Inflammatory macrophage treated with lipopolysaccharide for 4 hours (primary cell): ENCODE measurements at places on chromosomes 3 and 15.

- peak; percentile 36 for DNase-seq
Measured at GRCh38 chr3:101212730-101213129, 107.6 kb downstream of the IMPG2 start.

DNA sequence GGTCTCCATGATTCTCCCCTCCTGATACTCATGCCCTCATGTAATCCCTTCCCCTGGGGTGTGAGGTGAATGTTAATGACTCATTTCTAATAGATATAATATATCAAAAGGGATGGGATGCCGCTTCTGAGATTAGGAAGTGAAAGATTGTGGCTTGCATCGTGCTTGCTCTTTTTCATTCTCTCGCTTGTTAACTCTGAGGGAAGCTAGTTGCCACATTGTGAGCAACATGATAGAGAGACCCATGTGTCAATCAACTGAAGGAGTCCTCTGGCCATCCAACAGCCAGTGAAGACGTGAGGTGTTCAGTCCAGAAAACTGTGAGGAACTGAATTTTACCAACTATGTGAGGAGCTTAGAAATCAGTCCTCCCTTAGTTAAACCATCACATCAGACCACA, 28.9 kb upstream of the DRD3 start:
- no peak for DNase-seq

GRCh38 chr15:45714590-45715488, 80.0 kb downstream of the SQOR start:
- peak; percentile 44 for DNase-seq

DNA sequence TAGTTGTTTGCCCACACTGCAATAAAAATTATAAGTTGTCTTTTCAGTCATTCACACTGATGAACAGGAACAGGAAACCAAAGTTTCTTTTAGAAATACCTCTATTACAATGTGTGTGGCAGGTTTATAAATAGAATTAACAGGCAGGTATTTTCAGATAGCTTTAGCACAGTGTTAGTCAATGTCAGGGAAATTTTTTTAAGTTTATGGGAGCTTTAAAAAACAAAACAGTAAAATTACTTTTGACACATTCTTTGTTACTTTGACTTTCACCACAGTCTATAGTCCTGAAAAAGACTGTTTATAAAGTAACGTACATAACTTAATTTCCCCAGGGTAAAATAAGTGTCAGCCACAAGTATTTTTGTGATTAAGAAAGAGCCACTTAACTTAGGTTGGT, 38.1 kb downstream of the SERPINI1 start:
- no peak for DNase-seq

GRCh38 chr15:94258246-94258645, 26.9 kb downstream of the MCTP2 start:
- no peak for DNase-seq

DNA sequence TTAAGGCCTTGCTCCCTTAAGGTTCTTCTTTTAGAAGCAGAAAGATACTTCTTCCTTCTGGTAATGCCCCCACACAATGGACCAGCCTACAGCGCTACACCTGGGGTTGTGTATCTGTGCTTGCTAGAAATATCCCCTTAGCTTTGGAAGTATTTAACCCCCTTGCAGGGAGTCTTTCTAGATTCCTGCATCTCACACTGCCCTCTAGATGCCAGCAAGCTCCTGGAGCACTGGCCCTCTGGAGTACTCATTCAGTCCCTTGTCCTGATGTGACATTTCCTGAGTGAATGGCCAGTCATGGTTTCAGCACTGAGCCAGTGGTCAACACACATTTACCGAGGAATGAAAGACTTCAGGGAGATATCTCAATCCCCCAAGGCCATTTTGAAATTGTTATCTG, 30.4 kb upstream of the RBP2 start:
- DNase-seq: no peak

- DNase-seq: peak; percentile 81
Measured at GRCh38 chr3:184176377-184177330, 2.0 kb downstream of the AP2M1 start.

GRCh38 chr3:133783762-133784161, 21.9 kb upstream of the SRPRB start:
- DNase-seq: no peak

- no peak for DNase-seq
Measured at GRCh38 chr15:25847051-25847450, 16.1 kb downstream of the ATP10A start.

- no peak for DNase-seq
Measured at GRCh38 chr3:196281962-196282361, 5.6 kb downstream of the PCYT1A start.

GRCh38 chr3:71602256-71602655, 18.7 kb upstream of the FOXP1 start:
- no peak for DNase-seq

GRCh38 chr3:9660972-9661371, 11.7 kb downstream of the MTMR14 start:
- DNase-seq: no peak

GRCh38 chr15:57237301-57237642, 139.0 kb upstream of the CGNL1 start:
- DNase-seq: no peak

DNA sequence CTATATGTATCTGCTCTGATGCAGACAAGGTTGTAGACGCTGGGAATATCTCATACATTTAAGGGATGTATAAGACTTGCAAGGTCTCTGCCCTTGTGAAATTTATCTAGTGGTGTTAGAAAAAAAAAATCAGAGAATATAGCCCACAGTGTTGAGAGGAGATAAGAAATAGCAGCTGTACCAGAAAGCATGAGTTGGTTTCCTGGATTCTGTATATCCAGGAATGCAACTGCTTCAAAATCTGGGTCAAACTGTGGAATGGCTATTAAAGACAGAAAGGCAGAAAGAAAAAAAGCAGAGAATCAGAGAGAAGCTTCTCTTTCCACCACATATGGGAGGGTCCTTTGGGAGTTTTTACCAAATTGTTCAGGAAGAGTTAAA, 1.5 kb upstream of the TMEM212 start:
- DNase-seq: no peak

GRCh38 chr3:110799271-110799670, 272.3 kb upstream of the NECTIN3 start:
- no peak for DNase-seq

GRCh38 chr3:30604093-30604492, 2.3 kb upstream of the TGFBR2 start:
- DNase-seq: peak; percentile 97

GRCh38 chr3:170162630-170163029, 18.9 kb downstream of the PHC3 start:
- peak; percentile 11 for DNase-seq

- no peak for DNase-seq
Measured at GRCh38 chr3:73480187-73480672, 144.5 kb downstream of the PDZRN3 start.

GRCh38 chr3:140499114-140499757, 178.6 kb upstream of the TRIM42 start:
- DNase-seq: no peak

- DNase-seq: peak; percentile 36
Measured at GRCh38 chr3:143122608-143123352, 3.2 kb downstream of the CHST2 start.

DNA sequence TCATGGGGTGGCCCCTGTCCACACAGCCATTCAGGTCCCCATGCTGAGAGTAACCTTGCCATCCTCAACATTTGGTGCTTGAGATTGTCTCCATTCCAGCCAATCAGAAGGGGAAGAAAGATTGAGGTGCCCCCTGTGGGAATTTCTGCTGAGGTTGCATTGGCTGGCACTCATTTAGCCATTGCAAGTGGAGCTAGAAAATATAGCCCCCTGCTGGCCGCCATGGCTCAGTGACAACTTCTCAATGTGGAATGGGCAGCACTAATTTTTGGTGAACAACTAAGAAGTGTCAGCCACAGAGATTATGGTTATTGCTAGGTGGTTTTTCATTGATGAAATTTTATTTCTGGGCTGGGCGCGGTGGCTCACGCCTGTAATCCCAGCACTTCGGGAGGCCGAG, 22.0 kb downstream of the COL6A6 start:
- peak; percentile 24 for DNase-seq

GRCh38 chr15:70264014-70264582, 166.4 kb upstream of the TLE3 start:
- peak; percentile 95 for DNase-seq

DNA sequence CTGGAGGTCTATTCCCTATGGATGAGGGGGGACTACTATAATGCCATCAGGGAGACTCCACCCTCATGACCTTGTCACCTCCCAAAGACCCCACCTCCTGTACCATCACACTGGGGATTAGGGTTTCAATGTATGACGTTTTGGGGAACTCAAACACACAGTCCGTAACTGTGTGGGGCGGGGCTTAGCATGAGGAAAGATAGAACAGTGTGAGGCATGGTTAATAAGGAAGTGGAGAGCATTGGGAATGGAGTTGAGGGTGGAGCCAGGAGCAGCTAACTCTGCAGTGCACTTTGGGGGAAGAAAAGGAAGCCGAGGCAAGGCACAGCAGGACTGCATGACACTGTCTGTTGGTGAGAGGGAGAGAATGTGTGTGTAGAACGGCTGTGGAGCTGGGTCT, 90.9 kb upstream of the AGBL1 start:
- no peak for DNase-seq

GRCh38 chr3:70933105-70933810, 620.8 kb upstream of the MDFIC2 start:
- no peak for DNase-seq

DNA sequence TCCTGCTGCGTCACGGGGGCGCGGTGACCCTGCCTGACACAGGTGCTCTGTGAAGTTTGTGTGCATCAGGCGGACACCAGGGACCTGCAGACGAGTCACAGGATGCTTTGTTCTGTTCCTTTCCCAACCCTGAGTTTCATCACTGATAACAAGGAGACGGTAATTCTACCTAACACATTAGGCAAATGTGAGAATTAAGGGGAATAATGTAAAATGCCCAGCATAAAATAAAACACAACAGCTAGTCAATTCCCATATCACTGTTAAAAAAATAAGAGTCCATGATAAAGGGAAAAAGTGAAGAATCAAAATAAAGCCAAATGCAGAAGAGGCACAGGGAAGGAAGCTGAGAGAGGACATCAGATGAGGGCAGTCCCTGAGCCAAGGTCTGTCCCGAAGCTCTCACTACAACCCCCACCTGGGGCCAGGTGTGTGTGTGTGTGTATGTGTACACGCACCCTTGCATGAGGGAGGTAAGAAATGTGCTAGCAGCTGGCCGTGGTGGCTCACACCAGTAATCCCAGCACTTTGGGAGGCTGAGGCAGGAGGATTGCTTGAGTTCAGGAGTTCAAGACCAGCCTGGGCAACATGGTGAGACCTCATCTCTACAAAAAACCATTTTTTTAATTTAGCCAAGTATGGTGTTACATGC, 27.5 kb downstream of the PLA2G4D start:
- no peak for DNase-seq

- no peak for DNase-seq
Measured at GRCh38 chr15:75902129-75902557, 1.5 kb upstream of the FBXO22 start.

DNA sequence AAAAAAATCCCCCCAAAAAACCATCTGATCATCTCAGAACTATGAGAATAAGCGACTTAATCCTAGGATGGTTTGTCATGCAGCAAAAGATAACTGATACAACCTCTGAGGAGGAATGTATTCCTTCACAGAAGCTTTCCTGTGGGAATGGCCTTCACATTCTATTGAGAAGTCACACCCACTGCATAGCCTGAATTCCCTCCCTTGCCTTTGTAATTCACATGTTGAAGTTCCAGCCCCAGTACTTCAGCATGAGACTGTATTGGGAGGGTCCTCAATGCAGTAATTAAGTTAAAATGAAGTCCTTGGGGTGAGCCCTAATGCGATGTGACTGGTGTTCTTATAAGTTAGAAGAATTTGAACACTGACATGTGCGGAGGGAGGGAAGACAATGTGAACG, 395.2 kb downstream of the TUSC7 start:
- DNase-seq: no peak

DNA sequence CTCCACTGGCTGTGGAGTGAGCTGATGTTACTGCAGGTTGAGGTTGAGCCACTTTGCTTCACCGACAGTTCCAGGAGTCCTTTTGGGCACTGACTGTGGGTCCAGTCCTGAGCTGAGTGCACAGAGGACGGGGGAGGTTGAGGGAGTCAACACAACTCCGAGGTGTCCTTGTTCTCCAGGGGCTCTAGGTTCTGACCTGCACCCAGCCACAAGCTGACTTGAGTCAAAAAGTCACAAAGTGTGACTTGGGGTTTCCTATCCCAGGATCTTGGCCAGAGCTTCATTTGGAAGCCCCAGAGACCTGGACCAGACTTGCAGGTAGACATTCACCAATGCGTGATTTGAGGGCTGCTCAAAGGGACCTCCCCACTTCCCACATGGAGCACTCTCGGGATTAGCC, 95.0 kb downstream of the FAM43A start:
- DNase-seq: no peak

DNA sequence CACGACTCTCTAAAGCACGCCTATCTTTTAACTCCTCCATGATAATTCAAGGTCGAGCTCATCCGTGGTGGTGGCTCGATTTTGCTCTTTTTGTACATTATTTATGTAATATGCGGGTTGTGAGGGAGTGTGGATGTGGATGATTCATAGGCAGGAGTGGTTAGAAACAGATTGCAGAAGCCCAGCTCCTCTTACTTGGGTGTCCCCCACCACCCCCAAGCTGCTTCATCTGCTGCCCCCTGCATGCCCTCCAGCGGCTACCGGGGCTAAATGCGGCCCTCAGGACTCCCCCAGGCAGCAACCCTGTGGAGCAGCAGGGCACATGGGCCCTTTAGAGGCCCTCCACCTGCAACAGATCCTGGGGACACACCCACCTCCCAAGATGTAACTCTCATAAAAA, 111.5 kb upstream of the SELENOK start:
- DNase-seq: no peak

DNA sequence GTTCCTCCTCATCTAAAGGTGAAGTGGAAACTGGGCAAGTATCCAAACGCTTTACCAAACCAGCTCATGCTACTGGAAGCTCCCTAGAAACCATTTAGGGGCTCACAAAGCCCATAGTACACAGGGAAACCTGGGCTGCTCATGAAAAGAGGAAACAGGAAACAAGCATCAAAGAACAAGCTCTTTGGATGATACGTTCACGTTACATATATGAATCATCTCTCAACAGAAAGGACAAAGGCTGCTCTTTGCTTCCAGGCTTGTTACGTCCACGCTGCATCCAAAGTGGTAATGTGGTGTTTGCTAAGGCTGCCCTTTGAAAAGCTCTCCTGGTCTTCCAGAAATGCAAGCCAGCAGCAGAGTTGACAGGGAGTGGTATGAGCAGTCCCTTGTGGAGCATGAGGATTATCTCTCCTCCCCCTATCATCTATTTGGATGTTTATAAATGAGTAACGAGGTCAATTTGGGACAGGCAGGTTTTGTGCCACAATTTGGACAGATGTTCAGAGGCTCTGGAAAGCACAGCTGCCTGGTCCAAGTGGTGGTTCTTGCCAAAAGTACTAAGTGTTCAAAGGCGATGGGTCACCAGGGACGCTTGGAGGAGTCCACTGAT, 98.0 kb upstream of the RORA start:
- DNase-seq: no peak
